ENCODE measurements at places on chromosomes 7 and 10.

- no peak for DNase-seq
These were observed 90.2 kb downstream of the AGMO start for GRCh38 chr7:15471669-15471950.

GRCh38 chr7:2275101-2275500 is 33.1 kb downstream of the NUDT1 start:
- DNase-seq = no peak

GRCh38 chr10:48931188-48931587 is 8.5 kb downstream of the LRRC18 start:
- DNase-seq = no peak

GRCh38 chr10:78065611-78066010 is 31.9 kb downstream of the RPS24 start:
- DNase-seq = no peak

- DNase-seq = no peak
These were observed 558 bp downstream of the TCTN3 start for GRCh38 chr10:95693071-95693667.

DNA sequence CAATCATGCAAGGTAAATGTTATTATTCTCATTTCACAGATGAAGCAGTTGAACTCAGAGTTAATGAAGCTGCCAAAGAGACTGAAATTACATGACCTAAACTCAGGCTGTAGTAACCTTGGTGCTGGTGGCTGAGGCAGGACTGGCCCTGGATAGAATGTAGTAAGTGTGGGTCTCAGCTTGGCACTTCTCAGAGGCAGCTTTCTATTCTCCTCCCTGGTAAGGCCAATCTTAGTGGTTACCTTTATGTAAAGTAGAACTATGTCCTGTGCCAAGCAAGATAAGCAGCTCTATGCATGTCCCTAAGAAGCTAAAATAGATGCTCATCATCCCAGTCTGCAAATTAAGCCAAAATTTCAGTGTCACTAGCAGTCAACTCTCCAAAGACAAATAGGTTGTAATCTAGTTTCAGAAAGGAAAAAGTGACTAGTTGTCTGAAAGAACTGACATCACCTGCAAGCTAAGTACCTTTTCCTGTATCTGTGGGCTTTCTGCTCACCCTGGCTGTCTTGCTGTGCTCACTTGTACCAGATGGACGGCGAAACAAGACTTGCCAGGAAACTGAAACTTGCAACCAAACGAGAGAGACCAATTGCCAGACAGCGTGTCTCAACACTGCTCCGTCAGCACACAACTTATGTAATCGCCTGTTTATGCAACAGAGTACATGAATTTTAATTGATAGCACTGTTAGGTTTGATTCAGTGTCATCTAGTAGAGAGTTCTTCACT is 43.7 kb downstream of the CH25H start:
- peak; percentile 41 for DNase-seq

DNA sequence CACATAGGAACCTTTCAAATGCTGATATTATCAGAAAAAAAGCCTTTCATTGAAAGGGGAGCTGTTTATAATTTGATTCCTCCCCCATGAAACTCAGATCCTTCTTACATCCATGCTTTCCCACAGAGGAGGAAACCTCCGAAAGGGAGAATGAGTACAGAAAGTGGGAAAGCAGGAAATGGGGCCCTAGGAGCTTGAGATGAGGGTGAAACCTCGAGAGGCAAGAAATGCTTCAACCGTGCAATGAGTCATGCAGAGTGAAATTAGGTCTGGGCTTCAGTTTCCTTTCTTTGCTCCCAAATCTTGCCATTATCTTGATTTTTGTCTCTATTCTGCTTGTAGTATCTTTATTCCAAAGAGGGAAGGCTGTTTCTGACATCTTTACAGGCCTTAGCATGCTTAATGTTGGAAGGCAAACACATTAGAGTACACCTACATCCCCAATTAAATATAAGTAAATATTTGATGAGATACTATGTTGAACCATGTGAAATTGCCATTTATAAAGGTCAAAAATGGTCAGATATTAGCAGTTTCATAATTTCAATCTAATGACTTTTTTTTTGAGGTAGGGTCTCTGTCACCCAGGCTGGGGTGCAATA is 79.1 kb downstream of the NAMPT start:
- no peak for DNase-seq

GRCh38 chr7:44284881-44285541 is 40.4 kb downstream of the CAMK2B start:
- DNase-seq = no peak

DNA sequence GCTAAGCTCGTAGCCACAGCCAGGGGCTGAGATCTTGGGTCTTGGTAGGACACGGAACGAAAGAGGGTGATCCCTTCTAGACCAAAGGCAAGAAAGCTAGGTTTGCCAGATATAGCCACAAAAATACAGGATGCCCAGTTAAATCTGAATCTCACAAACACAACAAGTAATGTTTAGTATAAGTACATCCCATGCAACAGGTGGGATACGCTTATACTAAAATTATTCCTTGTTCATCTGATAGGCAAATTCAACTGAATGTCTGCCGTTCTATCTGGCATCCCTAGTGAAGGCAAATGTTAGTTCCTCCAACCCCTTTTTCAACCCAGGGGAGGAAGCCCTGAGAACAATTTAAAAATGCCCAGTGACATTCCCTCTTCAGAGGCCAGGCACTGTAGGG is 131.1 kb upstream of the MGMT start:
- DNase-seq = no peak

- DNase-seq = no peak
These were observed 12.4 kb downstream of the DUSP5 start for GRCh38 chr10:110510086-110510485.

DNA sequence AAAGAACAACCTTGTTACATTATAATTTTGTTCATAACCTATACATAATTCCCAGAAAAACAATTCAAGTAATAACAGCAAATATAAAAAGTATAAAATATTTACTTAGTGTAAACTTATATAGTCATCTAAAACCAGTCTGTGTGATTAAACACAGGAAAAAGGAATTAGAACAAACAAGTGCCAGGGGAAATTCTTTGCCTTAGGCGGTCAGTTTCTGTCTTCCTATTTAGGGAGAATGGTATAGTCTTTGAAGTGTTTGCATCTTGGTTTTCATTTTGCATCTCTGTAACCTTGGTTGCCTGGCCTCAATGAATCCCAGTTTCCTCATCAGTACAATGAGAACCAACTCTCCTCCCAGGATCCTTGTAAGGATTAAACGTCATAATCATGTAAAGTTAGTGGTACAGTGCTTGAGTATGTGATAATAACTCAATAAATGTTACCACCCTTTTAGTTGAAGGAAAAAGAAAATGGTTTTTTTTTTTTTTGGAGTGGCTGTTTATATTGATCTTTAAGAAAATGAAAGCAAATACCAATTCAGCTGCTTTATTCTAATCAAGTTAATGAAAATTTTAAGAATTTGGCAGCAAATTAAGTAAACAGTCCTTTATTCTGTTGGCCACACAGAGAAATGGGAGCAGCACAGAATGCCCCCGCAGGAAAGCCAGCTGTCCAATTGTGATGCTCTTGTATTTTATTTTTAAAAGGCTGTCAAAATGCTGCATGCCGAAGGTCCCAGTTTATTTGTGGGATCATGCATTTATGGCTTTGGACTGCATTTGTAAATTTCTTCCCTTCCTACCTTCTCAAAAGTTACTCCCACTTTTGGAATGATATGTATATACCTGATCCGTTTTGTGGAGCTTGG is 61.8 kb downstream of the SHH start:
- no peak for DNase-seq

DNA sequence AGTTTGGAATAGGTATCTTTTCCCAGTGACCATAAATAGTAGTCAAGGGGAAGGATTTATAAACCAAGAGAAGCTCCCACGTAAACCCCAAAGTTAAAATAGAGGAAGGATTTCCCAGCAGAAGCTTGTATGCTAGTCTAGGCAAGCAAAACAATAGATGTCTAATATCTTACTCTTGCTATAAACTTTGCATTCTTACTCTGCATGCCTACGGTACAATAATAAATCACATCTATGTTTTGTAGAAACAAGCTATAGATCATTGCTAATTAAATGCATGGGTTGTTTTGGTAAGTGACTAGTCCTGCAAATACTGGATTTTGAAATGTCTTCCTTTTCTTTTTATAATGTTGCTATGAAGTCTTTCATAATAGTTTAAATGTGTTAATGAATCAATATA is 585.5 kb downstream of the INHBA start:
- no peak for DNase-seq

- DNase-seq = no peak
These were observed 13.3 kb downstream of the ZRANB1 start for GRCh38 chr10:124955243-124955642.

DNA sequence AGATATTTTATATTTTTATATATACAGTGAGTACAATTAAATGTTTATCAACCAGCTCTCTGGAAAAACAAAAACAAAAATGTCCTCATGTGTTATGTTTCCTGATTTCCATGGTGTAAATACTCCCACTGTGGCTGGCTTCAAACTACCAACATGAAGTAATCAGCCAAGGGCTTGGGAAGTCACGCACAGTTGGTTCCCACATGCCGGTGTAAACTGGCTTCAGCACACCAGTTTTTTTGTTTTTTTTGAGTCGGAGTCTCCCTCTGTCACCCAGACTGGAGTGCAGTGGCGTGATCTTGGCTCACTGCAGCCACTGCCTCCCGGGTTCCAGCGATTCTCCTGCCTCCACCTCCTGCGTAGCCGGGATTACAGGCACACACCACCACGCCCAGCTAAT is 11.8 kb downstream of the OSBPL3 start:
- no peak for DNase-seq

DNA sequence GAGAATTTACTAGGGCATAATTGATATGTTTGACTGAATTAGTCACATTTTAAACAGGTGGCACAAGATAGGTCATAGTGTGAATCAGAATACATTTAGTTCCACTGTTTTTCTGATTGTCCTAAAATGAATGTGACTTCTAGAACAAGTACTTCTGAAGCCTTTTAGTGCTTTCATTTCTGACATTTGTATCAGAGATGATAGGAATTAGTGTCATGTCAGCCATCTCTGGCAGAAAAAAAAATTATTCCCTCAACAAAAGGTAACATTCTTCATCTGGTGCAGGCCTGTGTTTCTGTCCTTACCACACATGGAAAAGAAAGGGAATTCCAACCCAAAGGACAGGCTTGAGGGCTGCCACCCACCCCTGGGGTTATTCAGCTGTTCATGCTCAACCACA is 21.3 kb downstream of the GRM8 start:
- DNase-seq = no peak

- DNase-seq = no peak
These were observed 159.1 kb downstream of the SEC23IP start for GRCh38 chr10:120051671-120052070.

DNA sequence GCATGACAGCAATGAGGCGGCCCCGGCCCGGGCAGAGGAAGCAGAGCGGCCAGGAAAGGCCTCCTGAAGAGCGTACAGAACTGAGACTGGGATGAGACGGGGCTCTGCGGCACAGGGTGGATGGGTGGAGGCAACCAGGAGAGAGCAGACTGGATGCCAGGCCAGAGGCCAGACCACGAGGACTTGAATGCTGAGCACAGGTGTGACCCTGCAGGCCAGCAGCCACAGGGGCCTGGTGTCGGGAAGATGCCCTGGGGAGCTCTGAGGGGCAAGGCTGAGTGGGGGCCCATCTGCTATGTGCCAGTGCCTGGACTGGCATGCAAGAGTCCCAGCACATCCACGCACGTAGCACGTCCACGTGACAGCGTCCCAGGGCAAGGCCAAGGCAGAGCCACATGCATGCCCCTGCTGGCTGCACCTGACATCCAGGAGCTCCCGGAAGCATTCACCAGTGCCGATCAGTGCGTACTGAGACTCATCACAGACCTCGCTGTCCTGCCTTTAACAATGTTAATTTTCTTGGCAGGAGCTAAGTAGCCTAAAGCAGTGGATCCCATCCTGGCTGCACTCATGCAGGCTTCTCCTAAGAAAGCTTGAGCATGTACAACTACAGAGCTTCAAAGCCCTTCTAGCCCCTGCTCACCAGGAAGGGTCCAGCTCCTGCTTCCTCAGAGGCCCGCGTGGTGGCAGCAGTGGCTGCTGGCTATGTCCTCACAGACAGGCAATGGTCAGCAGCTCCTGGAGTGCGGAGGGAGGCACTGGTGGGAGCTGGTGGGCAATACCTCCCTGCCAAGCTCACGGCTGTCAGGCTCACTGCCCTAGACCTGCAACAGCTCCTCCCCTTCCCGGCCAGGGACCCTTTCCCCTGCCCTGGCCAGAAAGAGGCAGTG is 18.0 kb downstream of the GRID1 start:
- no peak for DNase-seq

DNA sequence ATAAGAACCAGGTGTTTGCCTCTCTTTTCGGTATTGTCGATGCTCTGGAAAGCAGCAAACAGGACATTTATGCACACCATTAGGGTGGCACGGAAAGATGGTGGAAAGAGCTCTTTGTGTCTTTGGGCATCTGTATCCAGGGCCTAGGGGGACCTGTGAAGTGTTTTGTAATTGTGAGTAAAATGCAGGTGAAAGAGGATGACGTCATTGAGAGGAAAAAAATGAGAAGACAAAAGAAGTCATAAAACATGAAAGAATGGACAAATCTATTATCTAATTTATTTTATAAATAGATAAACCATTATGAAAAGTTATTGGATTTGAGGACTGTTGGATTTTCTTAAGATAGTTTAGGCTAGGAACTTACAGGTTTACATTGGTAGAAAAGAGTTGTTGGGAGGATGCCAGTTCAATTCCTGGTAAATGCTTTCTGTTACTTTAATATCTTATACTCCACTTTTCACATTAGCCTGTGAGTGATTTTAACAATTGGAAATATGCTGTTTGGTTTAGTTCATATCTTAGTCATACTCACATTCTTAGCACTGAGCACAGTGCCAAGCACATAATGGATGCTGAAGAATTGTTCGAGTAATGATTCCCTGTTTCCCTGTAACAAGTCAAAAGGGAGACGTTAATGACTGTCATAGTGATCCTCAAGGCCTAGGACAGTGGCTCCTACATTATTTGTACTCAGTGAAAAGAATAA is 62.6 kb downstream of the EXOC4 start:
- no peak for DNase-seq

GRCh38 chr7:100372256-100372655 is 1.0 kb upstream of the PILRA start:
- DNase-seq = no peak

GRCh38 chr10:131636841-131637724 is 263.7 kb upstream of the PPP2R2D start:
- no peak for DNase-seq

- DNase-seq = no peak
These were observed 7.0 kb downstream of the MXI1 start for GRCh38 chr10:110214371-110214826.
